GM23338 (cell line): ENCODE measurements at places on chromosomes 5 and 9. TPM values are rescaled to one million over a fixed set of nuclear protein-coding genes. Genes with fewer than 3 reads are reported as not detected.

DNA sequence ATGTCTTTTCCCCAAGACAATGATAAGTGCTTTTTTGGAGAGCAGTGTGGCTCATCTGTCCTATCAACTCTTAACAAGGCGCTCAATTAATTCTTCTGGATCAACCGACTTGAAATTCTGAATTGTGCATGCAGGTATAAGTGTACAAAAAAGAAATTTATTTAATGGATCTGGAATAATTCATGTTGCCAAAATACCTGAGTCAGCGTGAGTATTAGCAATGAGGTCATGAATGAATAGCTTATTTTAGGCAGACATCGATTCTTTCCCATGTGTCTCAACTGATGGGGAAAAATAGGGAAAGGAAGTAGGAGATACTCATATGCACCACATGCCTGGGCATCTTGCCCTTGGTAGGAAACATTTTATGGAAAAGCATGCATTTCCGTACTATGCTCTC is 68.0 kb downstream of the C6 start:
- DNase-seq = no peak

DNA sequence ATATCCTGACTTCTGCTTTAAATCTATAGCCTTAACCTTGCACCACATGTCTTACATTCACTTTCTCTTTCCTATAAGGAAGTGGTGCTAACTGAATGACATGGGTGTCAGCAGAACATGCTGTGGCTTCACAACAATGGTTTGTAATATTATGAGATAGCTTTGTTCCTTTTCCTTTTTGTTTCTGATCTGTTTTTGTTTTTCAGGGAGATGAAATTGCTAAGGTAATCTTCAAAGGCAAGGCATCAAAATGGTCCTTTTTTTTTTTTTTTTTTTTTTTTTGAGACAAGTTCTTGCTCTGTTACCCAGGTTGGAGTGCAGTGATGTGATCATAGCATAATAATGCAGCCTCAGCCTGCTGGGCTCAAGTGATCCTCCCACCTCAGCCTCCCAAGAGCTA is 53.6 kb upstream of the RANBP6 start:
- no peak for DNase-seq

Gene WDR38
- not detected in 2 replicates for polyA plus RNA-seq

DNA sequence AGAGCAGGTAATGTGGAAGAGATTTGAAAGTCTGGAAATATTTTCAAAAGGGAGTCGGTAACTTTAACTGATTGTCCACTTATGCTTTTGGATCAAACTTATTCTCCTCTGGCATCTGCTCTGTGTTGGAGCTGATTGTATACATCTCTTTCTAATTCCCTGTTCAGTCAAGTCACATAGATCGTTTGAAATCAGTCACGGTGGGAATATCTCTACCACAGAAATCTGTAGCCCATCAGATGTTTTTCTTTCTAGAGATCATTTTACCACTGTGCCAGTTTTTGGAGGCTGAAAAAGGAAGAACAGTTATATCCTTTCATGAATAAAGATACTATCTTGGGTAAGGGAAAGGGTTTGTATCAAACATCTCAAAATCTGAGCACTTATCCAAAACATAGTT is 1853.3 kb downstream of the EFNA5 start:
- DNase-seq = no peak

Gene SHISAL2B
- polyA plus RNA-seq = 21.1 and 24.4 TPM in 2 replicates

DNA sequence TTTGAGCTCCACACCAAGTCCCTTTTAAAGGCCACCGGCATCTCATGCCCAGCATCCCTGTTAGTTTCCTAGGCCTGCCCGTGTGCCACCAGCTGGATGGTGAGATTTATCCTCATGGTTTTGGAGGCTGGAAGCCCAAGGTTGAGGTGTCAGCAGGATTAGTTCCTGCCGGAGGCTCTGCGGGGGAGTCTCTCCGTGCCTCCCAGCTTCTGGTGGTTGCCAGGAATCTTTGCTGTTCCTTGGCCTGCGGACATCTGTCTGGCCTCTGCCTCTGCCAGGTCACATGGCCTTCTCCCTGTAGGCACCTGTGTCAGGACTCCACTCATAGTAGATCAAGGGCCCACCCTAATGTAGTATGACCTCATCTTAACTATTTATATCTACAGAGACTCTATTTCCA is 45.4 kb downstream of the JADE2 start:
- no peak for DNase-seq

- no peak for DNase-seq
Measured at GRCh38 chr9:127788337-127789011, 2.6 kb downstream of the CDK9 start.
